ENCODE measurements at places on chromosomes 5 and 9.

DNA sequence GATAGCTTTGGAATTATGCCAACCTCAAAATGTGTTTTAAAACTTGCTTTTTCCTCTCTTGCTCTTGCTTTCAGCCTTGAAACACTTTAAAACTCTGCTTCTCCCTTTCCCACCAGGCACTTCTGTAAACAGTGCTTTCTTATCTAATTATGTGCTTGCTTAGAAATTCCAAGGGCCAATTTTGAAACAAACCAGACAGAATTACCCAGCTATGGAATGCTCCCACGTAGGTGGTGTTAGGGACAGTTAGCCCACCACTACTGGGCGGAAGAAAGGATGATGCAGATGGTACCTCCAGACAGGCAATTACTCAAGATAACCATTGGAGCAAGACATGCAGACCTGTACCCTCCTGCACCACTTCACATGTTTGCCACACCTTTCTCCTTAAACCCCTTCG lies 523.0 kb upstream of the PTPRD start:
- no peak for DNase-seq

GRCh38 chr5:157384971-157385709 lies 74.9 kb upstream of the NIPAL4 start:
- no peak for DNase-seq

GRCh38 chr9:134055981-134056461 lies 11.8 kb downstream of the BRD3 start:
- no peak for DNase-seq

DNA sequence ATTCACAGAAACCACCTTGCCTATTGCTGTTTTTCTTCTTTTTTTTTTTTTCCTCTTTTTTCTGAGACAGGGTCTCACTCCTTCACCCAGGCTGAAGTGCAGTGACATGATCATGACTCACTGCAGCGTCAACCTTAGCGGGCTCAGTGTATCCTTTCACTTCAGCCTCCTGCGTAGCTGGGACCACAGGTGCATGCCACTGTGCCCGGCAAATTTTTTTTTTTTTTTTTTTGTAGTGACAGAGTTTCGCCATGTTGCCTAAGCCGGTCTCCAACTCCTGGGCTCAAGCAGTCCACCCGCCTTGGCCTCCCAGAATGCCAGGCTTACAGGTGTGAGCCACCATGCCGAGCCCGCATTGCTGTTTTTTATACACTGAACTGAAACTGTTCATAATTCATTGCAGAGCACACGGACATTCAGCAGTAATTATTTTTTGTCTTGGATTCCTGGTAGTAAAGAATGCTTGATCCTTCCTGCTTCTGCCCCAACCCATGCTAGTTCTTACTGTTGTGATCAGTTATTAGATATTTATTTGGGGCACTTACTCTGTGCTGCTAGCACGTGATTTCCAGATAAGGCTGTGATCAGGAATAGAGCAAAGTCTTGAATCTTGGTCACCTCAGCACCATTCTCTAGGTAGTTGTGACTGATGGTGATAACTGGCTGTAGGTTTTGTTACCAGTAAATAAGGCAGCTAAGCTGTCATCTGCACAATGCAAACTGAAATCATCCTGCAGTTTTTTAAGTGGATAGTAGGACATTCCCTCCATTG lies 14.0 kb downstream of the MAP3K1 start:
- no peak for DNase-seq
